Stimulated activated CD8-positive, alpha-beta memory T cell treated with anti-CD3 and anti-CD28 coated beads, Interleukin-4, amount 100 ng/mL, for 1 hour (primary cell): ENCODE measurements at places on chromosomes 2 and 18.

GRCh38 chr2:120231564-120231973 lies 8.4 kb upstream of the TMEM185B start:
- no peak for DNase-seq

- DNase-seq: peak; percentile 57
Observed at GRCh38 chr2:46461011-46461674, 18.2 kb upstream of the TMEM247 start.

DNA sequence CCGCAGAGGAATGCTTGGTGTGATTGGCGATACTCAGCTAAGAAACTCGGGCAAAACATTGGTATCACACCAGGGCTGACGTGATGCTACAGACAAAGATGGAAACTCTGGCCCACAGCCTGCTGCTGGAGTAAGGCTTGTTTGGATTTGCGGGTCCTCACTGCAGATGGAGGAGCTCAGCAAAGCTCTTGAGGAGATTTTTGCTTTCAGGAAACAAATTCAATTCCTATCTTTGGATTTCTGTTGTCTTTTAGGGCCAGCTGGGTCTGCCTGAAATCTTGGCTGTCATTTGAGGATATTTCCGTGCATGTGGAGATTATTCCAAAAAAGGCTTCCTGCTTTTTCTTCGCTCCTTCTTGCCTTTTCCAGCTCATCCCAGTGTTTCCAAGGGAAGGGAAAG lies 475.8 kb downstream of the TSN start:
- DNase-seq: no peak

GRCh38 chr2:54416166-54416813 lies 39.8 kb upstream of the SPTBN1 start:
- DNase-seq: no peak

GRCh38 chr18:12606592-12607315 lies 51.2 kb downstream of the SPIRE1 start:
- no peak for DNase-seq

DNA sequence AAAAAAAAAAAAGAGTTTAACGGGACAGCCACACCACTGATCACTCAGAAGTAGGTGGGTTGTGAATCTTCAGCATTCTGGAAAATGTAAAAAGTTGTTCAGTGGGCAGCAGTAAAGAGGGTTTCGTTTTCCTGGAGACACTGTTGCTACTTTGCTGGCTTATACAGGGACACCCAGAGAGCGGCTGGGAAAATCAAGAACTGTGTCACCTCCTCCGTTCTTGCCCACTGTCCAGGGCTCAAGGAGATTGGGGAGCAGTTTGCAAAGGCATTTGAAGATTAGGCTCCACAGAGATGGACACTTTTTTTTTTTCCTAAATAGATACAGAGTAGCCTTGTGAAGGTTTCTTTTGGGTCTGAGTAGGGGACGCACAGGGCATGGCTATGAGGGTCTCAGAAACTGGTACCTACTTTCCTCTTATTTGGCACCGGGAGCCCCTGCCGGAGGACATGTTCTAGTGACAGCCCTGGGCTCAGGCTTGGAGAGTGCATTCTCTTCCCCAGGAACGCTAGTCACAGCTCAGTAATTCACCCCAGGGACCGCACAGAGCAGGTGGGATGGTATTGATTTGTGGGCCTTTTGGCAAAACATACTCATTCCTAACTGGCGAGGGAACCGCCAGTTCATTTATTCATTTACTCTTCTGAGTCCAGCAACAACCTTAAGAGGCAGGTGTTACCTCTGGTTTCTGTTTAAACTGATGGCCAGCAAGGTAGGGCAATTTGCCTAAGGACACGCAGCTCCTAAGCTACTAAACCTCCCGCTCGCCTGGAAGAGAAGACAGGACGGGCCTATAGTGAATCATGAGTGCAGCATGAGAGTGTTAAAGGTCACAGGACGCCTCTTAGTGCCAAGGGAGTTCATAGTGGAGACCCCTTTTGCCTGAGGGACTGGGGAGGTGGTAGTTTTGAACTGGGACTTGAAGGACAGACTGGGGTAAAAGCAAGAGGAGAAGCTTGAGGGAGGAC lies 53.1 kb downstream of the HPCAL1 start:
- no peak for DNase-seq

DNA sequence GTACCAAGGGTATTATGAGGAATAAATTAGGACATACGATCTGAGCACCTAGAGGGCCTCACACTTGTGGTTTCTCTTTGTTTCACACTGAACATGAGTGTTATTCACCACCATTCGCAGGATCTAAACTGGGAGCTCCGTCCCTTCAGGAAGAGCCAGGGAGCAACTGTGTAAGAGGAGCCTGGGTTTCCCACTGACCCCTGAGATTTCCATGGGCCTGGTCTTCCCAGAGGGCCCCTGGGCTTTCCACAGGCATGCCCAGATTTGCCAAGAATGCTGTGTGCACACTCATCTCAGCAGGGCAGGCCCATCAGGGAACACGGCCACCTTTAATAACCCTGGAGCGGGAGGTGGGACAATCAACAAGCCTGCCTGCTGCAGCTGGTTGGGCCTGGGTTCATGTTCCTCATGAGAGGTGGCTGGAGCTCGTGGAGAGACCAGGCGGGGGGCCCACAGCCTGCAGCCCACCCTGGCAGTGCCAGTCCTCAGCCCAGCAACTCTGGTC lies 416.8 kb upstream of the MYT1L start:
- no peak for DNase-seq

- DNase-seq: no peak
Observed at GRCh38 chr2:602571-603359, 74.4 kb downstream of the TMEM18 start.

DNA sequence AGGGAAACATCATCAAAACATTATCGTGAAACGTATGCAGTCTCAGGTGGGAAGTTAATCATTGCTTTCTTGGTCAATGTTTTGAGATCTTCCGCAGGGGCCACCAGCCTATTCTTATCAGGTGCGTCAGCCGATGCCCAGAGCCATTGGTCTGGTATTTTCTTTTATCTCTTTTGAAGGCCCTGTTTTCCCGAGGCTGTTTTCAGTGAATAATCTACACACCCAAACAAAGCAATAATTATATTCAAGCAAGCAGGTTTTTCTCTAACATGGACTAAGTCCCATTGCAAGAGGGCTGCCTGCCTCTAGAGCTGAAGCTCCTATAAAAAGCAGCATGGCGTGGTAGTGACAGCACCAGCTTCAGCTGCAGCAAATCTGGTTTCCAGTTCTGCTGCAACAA lies 430.0 kb upstream of the ID2 start:
- DNase-seq: no peak

GRCh38 chr2:202824901-202825300 lies 46.7 kb downstream of the ICA1L start:
- DNase-seq: no peak

DNA sequence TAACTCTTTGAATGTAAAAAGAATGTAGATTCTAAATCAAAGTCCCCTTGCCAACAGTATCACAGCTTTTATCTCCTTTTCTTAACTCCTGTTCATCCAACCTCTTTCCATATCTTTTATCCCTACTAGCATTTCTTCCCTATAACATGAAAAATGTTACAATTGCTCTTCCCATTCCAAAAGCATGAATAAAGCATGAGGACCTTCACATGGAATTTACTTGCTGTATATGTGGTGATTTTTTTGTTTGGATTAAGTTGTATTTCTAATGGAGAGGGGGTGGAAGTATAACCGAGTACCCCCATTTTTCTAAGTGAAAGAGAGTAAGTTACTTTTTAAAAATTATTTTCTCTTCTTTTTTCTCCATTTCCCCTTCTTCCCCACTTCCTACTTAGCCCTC lies 94.9 kb upstream of the RBBP8 start:
- DNase-seq: no peak
